ENCODE measurements at places on chromosomes 2 and 18. TPM values are rescaled to one million over a fixed set of nuclear protein-coding genes. Genes with fewer than 3 reads are reported as not detected.
A peak's percentile ranks its signal among the peaks of the same experiment; 100 is the strongest.

Gene CLEC4F
- total RNA-seq: not detected

Gene C2orf78
- total RNA-seq: not detected

Gene C1GALT1C1L
- total RNA-seq: 0.37 TPM

Gene AQP4
- total RNA-seq: 0.27 TPM

Gene SOWAHC
- total RNA-seq: 20.3 TPM

DNA sequence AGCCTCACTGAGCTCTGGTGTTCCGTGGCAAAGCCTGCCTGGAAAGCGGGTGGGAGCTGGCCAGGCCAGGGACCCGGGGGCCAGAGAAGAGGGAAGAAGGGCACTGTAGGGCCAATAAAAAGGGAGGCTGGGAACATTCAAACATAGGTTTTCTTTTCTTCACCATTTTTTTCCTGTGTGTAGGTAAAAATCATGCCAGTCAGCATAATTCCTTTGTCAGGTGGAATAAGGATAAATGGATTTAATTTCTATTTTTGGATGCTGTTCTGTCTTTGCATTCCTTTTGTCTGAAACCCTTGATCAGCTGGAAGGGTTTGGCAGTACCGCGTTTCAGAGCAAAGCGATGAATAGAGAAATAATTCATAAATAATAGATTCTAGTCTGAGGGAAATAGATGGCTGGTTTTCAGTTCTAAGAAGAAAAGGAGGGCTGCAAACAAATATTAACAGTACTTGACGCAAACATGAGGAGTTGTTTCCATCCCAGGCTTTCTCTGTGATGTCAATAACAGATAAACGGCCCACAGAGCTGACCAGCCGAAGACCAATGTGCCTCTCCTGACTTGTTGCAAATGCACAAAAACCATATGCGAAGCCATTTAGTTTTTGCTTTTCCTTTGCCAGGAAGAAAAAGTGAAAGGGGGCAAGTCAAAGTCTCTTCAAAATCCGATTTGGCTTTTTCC is 384.4 kb downstream of the TSN start:
- no peak for DNase-seq

GRCh38 chr2:159035790-159036411 is 67.5 kb downstream of the TANC1 start:
- peak; percentile 79 for DNase-seq

DNA sequence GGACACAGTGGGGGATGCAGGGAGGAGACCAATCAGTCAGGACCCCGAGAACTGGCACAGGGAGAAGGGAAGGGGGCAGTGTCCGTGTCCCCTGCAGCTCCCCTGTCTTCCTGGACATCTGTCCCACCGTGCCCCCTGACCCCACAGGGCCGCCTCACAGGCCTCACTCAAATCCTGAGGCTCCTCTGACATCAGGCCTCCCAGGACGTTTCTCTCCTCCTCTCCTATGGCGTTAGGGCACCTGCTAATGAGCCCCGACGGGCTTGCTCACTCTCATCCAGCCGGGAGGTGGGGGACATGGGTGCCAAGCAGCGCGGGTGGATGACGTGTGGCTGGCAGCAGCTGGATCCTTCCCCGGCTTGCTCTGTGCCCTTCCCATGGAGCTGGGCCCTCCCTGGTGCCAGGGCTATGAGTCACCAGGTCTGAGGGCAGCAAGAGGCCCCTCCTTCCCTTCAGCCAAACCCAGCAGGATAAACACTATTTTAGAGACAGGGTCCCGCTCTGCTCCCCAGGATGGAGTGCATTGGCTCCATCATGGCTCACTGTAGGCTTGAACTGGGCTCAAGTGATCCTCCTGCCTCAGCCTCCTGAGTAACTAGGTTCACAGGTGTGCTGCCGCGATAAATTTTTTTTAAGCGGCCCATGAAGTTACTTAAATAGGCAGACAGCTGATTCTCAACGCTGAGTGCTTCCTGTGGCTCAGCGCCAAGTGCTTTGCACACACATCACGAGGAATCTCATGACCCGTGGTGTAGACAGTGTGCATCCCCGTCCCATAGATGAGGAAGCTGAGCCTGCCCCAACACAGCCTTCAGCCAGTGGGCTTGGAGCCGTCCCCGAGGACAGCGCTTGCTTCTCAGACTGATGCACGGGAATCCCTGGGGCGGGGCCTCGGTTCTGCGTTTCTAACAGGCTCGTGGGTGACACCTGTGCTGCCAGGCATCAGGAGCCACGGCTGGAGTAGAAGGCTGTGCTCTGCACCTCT is 64.5 kb upstream of the HDAC4 start:
- no peak for DNase-seq

DNA sequence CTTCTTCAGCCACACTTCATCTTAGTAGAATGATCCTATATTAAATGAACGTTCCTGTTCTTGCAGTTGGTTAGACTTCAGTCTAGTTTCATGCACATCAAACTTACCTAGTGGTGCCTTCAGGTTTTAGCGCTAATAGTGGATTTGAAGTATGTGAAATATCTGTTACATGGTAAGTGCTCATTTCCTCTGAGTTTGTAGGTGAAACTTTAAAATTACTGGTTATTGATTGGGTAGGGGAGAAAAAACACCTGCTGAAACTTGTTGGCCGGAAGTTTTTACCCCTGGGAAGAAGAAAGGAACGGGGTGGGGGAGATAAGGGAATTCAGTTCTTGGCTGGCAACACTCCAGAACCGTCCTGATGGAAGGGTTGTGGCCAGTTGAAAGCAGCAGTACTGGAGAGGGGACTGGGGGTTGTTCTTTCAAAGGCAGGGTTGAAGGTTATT is 112.8 kb downstream of the SPTBN1 start:
- DNase-seq: no peak

- DNase-seq: peak; percentile 30
Observed at GRCh38 chr2:128543646-128544045, 225.0 kb upstream of the HS6ST1 start.

GRCh38 chr2:170461889-170462288 is 253.2 kb upstream of the SP5 start:
- DNase-seq: no peak

- no peak for DNase-seq
Observed at GRCh38 chr2:217185265-217185995, 325.6 kb upstream of the TNP1 start.

DNA sequence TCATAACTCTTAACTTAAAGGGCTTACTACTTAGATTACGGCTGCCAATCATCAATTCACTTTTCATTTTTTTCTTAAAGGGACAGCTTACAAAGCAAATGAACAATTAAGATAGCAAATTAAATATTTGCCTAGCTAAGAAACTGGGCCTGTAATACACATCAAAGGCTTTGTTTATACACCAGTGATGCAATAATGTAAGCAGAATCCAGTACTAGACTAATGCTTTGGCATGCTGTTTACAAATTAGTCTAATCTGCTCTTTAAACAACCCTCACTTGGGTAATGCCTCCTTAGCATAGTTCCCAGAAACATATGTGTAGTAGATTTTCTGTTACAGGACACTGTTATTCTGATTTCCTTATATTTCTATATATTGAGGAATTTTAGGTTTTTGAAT is 105.8 kb downstream of the ARHGAP28 start:
- no peak for DNase-seq

DNA sequence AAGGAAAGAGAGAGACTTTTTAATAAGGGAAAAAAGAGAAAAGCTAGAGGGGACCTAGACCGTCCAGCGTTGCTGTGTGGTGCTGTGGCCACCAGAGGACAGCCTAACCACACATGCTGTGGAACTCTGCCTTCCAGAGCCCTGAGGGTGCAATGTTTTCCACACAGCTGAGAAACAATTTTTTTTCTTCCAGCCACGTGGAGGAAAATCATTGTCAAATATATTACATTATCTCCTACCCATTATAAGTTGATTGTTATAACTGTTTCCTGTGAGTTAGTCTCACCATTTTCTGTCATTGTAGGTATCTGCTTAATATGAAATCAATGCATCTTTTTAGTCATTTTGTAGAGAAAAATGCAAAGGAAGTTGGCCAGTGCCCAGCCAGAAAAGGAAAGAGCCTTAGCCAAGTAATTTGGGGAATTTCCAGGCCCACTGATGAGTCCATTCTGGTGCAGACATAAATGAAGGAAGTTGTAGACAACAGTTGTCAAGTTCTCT is 5.9 kb upstream of the MRPL19 start:
- DNase-seq: peak; percentile 65

- DNase-seq: no peak
Observed at GRCh38 chr2:104502901-104503300, 351.0 kb upstream of the POU3F3 start.

DNA sequence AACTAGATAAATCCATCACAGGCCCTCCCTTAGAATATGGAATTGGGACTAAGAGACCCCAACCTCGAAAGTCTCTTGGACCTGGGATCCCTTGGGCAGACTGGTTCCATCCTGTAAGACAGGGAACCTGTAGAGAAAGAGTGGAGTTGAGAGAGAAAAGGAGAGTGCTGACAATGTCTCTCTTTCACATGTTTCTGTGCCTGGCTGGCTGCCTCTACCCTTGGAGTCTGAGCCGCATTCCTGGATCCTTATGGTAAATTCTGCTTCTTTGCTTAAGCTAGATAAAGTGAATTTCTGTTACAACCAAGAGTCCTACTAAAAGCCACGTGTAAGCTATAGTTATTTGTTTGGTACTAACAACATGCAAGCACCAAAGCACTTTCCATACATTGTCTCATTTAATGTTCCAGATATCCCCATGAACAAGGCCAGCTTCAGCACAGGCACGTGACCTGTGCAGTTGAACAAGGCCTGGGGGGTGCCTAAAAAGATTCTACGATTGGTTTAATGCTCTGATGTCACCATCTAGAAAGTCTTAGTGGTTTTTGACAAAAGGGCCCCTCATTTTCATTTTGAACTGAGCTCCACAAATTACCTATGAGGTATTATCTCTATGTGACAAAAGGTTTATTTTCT is 2.1 kb upstream of the PUM2 start:
- DNase-seq: no peak

DNA sequence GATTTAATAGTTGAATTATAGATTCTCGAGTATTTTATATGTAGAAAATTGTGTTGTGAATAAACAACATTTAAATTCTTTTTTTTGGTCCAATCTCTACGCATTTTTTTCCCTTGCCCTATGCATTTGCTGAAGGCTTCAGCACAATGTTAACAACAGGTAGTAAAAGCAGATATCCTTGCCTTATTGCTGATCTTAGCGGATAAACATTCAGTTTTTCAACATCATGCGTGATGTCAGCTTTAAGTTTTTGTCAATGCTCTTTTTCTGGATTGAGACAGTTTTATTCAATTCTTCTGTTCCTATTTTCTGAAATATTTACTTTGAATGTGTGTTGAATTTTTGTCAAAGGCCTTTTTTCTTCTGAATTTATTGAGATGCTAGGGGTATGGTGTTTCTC is 11.6 kb upstream of the OR6B3 start:
- no peak for DNase-seq

GRCh38 chr2:54029721-54030395 is 59.1 kb upstream of the PSME4 start:
- DNase-seq: no peak

- no peak for DNase-seq
Observed at GRCh38 chr2:103594823-103595222, 833.0 kb downstream of the TMEM182 start.

- DNase-seq: no peak
Observed at GRCh38 chr2:30382162-30382783, 64.8 kb upstream of the LCLAT1 start.

DNA sequence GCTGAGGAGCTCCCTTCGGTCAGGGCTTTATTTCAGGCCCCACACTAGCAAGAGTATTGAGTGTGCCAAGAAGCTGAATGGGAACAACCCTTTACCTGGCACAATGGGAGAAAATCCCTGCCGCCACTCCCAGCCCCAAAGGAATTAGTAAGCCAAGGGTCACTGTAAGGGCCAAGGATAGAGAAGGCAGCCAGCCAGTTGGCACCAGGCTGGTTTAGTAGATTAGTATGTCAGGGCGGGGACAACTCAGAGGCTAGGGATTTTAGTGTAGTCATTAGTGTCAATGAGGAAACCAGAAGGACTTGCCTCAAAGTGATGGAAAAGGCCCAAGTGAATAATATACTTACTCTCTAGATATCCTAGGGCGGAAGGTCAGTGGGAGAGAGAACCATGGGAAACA is 34.9 kb upstream of the CYP26B1 start:
- DNase-seq: no peak

- DNase-seq: no peak
Observed at GRCh38 chr18:40921845-40922629, 1033.0 kb upstream of the PIK3C3 start.

All from Caco-2 (cell line).